NCI-H187 (cell line): ENCODE measurements at places on chromosomes 1 and 21.

DNA sequence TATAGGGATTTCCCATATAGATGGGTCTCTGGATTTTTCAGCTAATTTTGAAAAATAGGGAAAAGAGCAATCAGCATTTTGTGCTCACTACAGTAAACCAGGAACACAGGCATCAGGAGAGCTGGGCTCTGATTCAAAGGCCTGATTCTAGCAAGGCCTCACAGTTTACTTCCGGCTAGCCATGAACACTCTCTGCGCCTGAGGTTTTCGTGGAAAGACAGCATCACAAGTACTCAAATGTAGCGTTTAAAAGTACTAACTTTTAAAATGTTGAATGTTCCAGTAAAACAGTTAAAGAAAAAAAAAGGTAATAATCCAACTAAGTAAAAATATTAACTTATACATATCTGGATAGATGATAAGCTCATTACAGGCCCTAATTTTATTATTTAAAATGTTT is 120.6 kb downstream of the SLC45A1 start:
- no peak for DNase-seq

DNA sequence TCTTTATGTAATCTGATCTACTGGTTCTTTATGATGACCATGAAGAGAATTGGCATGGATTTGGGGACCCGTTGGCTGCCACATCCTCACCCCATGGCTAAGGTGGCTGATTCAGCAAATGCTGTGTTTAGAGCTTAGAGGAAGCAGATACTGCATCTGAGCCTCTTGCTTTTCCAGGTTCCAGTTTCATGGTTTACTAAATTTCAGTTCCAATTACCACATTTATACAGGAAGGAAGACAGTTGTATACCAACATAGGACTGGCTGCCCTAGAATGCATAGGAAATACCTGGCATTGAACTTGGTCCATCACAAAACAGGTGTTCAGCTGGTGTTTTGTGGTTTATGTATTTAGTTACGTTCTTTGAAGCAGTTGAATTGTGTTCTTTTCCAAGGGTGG is 107.1 kb downstream of the ST3GAL3 start:
- DNase-seq = no peak

DNA sequence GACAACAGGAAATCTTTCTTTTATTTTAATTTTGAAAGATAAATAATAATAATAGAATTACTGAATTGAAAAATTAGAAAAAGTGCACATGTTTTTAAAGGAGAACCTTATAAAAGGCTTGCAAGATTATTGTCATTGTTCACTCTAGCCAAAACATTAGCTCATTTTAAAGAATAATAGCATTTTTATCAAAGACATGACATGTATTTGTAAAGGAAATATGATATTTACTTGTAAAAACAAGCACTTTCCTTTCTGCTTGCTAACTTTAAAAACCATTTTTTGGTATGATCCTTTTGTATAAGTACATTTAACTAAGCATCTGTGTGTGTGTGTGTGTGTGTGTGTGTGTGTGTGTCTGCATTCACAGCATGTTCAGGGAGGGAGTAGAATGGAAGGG is 156.3 kb upstream of the C1orf87 start:
- no peak for DNase-seq

DNA sequence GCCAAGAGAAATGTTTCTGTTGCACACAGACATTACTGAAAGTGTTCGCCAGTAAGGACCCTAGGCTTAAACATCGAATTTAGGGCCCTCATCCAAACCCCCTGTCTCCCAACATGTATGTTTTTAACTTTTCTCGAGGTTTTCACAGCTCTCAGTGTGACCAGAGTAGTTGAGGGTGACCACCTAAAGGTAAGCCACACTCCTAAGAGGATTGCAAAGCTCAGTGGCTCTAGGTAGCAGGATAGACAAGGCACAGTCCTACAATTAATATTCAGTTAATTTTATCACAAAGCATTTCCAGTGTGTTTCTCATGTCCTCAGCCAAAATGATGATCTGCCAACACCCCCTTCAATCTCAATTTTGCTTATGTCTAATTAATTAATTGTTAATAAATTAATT is 695 bp upstream of the ALG14 start:
- DNase-seq = no peak

GRCh38 chr1:179058487-179059483 is 23.1 kb upstream of the TOR3A start:
- DNase-seq = no peak
